ENCODE measurements at places on chromosomes 3 and 15.

DNA sequence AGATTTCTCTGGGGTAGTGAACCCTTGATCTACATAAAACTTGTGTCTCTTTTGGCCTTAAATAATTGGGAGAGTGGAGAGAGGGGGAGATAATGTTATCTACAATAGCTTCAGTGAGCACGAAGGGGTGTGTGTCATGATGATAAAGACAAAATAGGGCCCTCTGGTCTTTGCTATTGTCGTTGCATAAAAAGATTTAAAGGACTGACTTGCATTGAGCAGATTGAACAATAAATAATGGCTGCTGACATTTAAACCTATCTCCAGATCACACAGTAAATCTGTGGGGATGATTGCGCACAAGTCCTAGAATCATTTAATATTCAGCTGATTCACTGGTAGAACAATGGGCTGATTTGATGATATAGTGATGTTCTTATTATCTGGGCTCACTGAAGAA, 71.3 kb upstream of the GAP43 start:
- no peak for DNase-seq

GRCh38 chr3:147712357-147712756, 303.2 kb downstream of the ZIC1 start:
- DNase-seq = no peak

DNA sequence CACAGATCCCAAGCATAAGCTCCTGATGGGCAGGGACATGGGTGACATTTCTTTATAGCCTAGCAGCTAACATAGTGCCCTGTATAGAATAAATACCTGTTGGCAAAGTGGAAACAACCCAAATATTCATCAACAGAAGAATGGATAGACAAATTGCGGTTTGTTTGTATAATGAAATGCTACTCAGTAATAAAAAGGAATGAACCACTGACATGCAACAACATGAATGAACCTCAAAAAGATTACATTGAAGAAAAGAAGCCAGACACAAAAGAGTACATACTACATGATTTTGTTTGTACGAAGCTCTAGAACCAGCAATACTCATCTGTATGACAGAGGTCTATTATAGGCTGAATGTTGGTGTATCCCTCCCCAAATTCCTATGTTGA, 33.6 kb upstream of the GALNT15 start:
- no peak for DNase-seq

- no peak for DNase-seq
Measured at GRCh38 chr3:178480274-178480673, 56.0 kb upstream of the KCNMB2 start.

- no peak for DNase-seq
Measured at GRCh38 chr3:77690284-77690845, 650.5 kb downstream of the ROBO2 start.

DNA sequence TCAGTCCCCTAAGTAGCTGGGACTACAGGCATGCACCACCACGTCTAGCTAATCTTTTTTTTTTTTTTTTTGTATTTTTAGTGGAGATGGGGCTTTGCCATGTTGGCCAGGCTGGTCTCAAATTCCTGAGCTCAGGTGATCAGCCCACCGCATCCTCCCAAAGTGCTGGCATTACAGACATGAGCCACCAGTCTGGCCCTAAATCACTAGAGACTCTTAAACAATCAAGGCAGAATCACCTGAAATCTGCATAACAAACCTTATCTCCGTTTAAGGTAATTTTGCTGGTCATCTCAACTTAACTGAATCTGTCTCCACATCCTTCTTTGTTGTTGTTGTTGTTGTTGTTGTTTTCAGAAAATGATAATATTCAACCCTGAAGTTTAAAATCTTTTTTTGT, 5.6 kb upstream of the TRMT10C start:
- DNase-seq = no peak

DNA sequence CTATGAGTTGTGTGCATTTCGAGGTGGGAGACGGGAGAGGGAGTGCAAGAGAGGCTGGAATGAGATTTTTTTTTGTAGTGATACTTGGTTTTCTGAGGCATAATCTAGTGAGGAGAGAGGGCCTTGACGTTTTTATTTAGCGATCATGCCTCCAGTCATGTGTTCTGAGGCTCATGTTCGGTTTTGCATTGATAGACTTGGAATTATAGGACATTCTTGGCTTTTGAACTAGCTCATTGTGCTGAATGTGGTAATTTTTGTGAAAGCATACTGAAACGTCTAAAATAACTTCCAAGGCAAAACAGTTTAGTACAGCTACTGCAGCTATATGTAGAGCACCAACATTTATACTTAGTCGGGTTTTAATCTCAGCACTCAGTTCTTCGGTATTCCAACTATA, 408.1 kb downstream of the CNTN4 start:
- DNase-seq = no peak
